ENCODE measurements at places on chromosomes 7 and 10.

- peaks cover 10% of the 10 kb centered on the region for H3K36me3 ChIP-seq
- peaks cover 8% of the 10 kb centered on the region for H3K4me1 ChIP-seq
- DNase-seq: peak; percentile 21
- H3K27ac ChIP-seq: no peak overlapping the region
These were observed 75.9 kb downstream of the RGS10 start for GRCh38 chr10:119466655-119467054.

- no peak overlapping the region for H3K27ac ChIP-seq
These were observed 340.1 kb downstream of the WDR37 start for GRCh38 chr10:1396297-1396635.

GRCh38 chr7:155483868-155484325 is 26.0 kb downstream of the EN2 start:
- H3K36me3 ChIP-seq: no peaks in the 10 kb centered on the region
- peaks cover 5% of the 10 kb centered on the region for H3K4me1 ChIP-seq
- no peak for DNase-seq
- no peak overlapping the region for H3K4me3 ChIP-seq

- no peak overlapping the region for H3K27ac ChIP-seq
- no peak for DNase-seq
- H3K27me3 ChIP-seq: no peaks in the 10 kb centered on the region
- H3K4me3 ChIP-seq: no peak overlapping the region
- H3K4me1 ChIP-seq: no peaks in the 10 kb centered on the region
These were observed 43.4 kb downstream of the TMEM130 start for GRCh38 chr7:98826387-98826786.

GRCh38 chr7:107394276-107394675 is 75.6 kb upstream of the GPR22 start:
- no peak overlapping the region for H3K4me3 ChIP-seq
- DNase-seq: no peak
- no peaks in the 10 kb centered on the region for H3K27me3 ChIP-seq
- peaks cover under 1% of the 10 kb centered on the region for H3K36me3 ChIP-seq

GRCh38 chr7:39085590-39086049 is 107.9 kb downstream of the POU6F2 start:
- no peak overlapping the region for H3K27ac ChIP-seq
- no peak for DNase-seq
- no peaks in the 10 kb centered on the region for H3K36me3 ChIP-seq
- no peak overlapping the region for H3K4me3 ChIP-seq
- peaks cover 4% of the 10 kb centered on the region for H3K27me3 ChIP-seq

DNA sequence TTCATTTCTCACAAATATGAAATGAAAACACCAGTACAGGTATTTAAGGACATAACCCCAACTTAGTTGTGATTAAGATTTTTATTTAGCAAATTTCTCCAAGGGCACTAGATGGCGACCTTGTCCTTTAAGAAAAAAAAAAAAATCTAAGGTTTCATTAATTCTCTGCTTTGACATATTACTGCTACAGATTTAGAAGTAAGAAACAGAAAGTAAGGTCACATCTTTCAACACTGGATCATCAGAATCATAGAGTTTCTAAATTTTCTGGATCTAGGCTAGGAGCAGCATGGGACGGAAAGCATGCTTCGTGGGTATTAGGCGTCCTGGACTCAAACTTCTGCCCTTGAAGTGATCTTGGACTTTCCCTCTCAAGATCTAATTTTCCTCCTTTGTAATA is 85.5 kb upstream of the PRKG1 start:
- H3K4me1 ChIP-seq: no peaks in the 10 kb centered on the region
- H3K27ac ChIP-seq: no peak overlapping the region
- no peak for DNase-seq
- no peaks in the 10 kb centered on the region for H3K36me3 ChIP-seq
- no peak overlapping the region for H3K4me3 ChIP-seq

GRCh38 chr7:93202594-93203250 is 23.5 kb downstream of the HEPACAM2 start:
- peaks cover 42% of the 10 kb centered on the region for H3K27me3 ChIP-seq
- H3K27ac ChIP-seq: no peak overlapping the region
- no peaks in the 10 kb centered on the region for H3K4me1 ChIP-seq
- no peak for DNase-seq
- no peak overlapping the region for H3K4me3 ChIP-seq
- no peaks in the 10 kb centered on the region for H3K36me3 ChIP-seq

DNA sequence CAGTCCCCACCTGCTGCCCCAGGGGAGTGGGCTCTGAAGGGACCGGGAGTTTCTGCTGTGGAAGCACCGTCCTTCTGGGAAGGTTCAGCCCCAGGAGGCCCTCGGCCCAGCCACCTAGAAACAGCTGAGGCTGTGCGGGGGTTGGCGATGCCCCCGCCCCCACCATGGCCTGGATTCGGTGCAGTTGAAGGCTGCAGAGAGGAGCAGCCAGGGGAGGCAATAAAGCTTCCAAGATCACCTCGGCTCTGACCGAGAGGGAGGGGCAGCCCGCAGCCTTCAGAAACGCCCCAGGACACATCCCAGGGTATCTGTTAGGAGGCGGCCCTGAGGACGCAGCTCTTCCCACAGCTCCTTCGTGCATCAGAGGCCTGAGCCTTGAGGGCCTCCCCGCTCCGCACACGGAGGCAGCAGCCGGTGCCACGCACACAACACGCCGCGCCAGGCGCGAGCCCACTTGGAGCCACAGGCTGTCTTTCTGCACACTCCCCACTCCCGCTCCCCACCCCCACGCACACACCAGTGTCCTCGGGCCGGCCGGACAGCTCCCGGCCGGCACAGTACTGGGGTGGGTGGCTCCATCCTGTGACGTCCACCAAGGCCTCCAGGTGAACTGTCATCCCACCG is 1.6 kb downstream of the KNDC1 start:
- no peak for DNase-seq
- no peak overlapping the region for H3K4me3 ChIP-seq
- no peaks in the 10 kb centered on the region for H3K4me1 ChIP-seq
- no peaks in the 10 kb centered on the region for H3K36me3 ChIP-seq
- no peak overlapping the region for H3K27ac ChIP-seq

DNA sequence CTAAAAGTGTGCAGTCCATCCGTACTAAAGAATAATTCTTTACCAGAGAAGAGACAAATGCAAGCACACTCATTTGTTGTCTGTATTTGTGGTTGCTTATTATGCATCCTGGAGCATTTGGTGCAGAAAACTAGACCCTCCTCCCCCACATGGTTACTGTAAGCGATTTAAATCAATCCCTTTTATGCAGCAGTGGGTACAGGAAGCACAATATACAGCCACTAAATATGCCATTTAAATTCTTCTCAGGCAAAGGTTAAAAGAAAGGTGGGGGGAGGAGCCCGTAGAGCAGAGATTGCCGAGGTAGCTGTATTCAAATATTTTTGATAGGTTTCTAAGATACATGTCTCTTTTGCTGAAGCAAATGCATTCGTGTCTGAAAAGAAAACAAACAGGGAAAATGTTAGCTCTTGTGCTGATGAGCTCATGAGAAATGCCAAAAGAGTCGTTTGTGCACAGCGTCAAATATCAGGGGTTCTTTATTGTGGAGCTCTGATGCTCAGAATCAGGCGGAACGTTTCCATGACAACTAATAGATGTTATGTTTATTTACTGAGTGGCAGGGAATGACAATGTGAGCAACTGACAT is 131.3 kb upstream of the NPVF start:
- no peaks in the 10 kb centered on the region for H3K36me3 ChIP-seq
- no peak overlapping the region for H3K4me3 ChIP-seq
- no peaks in the 10 kb centered on the region for H3K27me3 ChIP-seq
- DNase-seq: no peak

GRCh38 chr10:89217057-89217990 is 10.2 kb upstream of the CH25H start:
- H3K4me1 ChIP-seq: peaks cover 9% of the 10 kb centered on the region
- H3K27ac ChIP-seq: no peak overlapping the region
- no peak overlapping the region for H3K4me3 ChIP-seq
- DNase-seq: peak; percentile 32

DNA sequence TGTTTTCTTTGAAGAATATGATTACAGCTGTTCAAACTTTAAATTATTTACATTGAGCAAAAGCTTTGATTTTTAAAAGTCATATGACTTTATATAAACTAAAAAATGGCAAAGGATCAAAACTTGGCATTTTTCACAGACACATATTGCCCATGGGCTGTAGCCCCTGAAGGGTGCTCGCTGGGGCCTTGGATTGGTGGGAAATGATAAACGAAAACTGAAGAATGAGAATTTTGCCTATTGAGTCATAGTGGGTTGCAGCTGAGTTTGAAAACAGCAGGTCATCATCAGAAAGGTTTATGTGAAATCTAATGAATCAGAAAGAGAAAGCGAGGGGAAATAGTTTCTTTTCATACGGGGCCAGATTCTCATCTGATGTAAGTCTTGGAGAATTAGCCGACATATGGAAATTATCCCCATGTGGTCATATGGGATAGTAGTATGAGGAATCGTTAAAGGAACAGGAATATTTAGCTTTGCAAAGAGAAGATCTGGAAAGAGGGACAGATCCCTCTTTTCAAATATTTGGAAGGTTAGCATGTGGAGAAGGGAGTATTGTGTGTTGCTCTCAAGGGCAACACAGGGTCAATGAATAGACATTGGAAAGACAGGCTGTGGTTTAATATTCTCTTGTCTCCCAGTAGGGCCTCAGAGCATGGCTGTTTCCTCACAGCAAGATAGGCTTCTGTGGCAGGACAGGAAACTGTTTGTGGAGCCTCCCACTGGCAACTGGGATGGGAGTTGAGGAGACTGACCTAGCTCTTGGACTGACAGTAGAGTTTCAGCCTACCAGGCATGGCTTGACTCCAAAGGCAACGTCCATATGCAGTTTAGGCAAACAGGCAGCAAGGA is 119.0 kb downstream of the FZD1 start:
- no peak overlapping the region for H3K4me3 ChIP-seq
- no peaks in the 10 kb centered on the region for H3K36me3 ChIP-seq
- DNase-seq: no peak
- H3K27me3 ChIP-seq: no peaks in the 10 kb centered on the region

- DNase-seq: no peak
- H3K27me3 ChIP-seq: no peaks in the 10 kb centered on the region
- H3K4me3 ChIP-seq: no peak overlapping the region
- no peak overlapping the region for H3K27ac ChIP-seq
These were observed 42.4 kb upstream of the HGF start for GRCh38 chr7:81811956-81812865.

- peaks cover 27% of the 10 kb centered on the region for H3K27me3 ChIP-seq
- no peak overlapping the region for H3K4me3 ChIP-seq
- no peak for DNase-seq
- no peaks in the 10 kb centered on the region for H3K4me1 ChIP-seq
These were observed 27.4 kb upstream of the GOT1 start for GRCh38 chr10:99457813-99458212.

- no peak for DNase-seq
- H3K4me3 ChIP-seq: no peak overlapping the region
- no peaks in the 10 kb centered on the region for H3K27me3 ChIP-seq
- peaks cover 39% of the 10 kb centered on the region for H3K36me3 ChIP-seq
- no peaks in the 10 kb centered on the region for H3K4me1 ChIP-seq
- no peak overlapping the region for H3K27ac ChIP-seq
These were observed 21.9 kb downstream of the TNKS2 start for GRCh38 chr10:91820144-91820543.

GRCh38 chr10:131198401-131198800 is 113.1 kb downstream of the TCERG1L start:
- peaks cover 5% of the 10 kb centered on the region for H3K27me3 ChIP-seq
- H3K4me1 ChIP-seq: no peaks in the 10 kb centered on the region
- H3K36me3 ChIP-seq: no peaks in the 10 kb centered on the region

GRCh38 chr10:42615419-42615818 is 23.0 kb downstream of the ZNF33B start:
- no peak overlapping the region for H3K27ac ChIP-seq
- H3K4me3 ChIP-seq: no peak overlapping the region
- no peaks in the 10 kb centered on the region for H3K27me3 ChIP-seq
- H3K4me1 ChIP-seq: peaks cover 12% of the 10 kb centered on the region
- DNase-seq: no peak

DNA sequence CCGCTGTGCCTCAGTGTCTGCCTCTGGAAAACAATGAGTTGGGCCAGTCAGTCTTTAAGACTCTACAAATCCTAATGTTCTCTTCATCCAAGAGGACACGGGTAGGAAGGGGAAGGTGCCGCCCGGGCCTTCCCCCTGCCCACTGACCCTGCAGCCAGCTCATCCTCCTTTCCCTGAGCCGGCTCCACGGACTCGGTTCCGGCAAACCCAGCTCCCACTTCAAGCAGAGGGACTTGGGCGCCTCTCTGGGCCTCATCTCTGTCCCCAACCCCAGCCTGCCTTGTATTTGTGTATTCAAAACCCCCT is 95.6 kb downstream of the C10orf105 start:
- H3K36me3 ChIP-seq: no peaks in the 10 kb centered on the region
- H3K27ac ChIP-seq: no peak overlapping the region
- no peaks in the 10 kb centered on the region for H3K4me1 ChIP-seq
- H3K27me3 ChIP-seq: no peaks in the 10 kb centered on the region
- H3K4me3 ChIP-seq: no peak overlapping the region

DNA sequence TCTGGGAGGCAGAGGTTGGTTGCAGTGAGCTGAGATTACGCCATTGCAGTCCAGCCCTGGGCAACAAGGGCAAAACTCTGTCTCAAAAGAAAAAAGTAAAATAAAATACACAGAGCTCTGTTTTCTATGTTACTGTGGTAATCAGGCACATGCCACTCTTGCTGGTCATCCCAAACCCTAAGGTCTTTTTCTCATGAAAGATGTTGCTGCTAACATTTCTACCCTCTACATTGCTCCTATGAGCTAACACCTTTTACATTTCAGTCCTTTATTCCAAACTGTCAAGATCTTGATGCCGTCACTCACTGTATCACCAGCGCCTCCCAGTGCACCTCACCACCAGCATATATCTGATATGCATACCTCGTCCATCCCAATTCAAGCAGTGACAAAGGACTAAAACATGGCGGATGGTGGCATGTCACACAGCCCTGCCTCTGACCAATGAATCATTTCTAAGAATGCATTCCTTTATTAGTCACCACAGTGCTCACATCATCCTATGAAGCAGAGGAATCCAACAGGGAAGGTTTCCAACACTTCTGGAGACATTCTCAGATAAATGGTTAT is 4.3 kb downstream of the DAGLB start:
- peaks cover 31% of the 10 kb centered on the region for H3K4me1 ChIP-seq
- no peak overlapping the region for H3K27ac ChIP-seq
- no peak for DNase-seq
- no peaks in the 10 kb centered on the region for H3K27me3 ChIP-seq

GRCh38 chr7:14891289-14891688 is 11.3 kb downstream of the DGKB start:
- no peak overlapping the region for H3K27ac ChIP-seq
- H3K27me3 ChIP-seq: no peaks in the 10 kb centered on the region
- H3K36me3 ChIP-seq: no peaks in the 10 kb centered on the region
- no peak for DNase-seq
- no peaks in the 10 kb centered on the region for H3K4me1 ChIP-seq

DNA sequence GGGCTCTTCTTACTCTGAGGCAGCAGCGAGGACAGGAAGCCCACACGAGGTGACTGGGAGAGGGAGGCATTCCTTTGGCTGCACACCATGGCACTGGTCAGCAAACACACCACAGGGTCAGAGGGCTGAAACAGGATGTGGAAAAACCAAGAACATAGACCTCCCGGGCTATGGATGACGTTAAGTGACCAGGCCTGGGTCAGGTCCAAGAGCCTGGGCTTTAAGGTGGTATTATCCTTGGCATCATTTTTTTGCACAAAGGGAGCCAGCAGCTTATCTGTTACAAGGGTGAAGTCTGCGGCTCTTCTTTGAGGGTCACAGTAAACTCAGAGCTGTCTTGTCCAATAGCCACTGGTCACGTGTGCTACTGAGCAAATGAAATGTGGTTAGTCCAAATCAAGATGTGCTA is 7.0 kb downstream of the WDR91 start:
- peaks cover 29% of the 10 kb centered on the region for H3K4me1 ChIP-seq
- no peak overlapping the region for H3K27ac ChIP-seq
- no peak for DNase-seq
- no peak overlapping the region for H3K4me3 ChIP-seq
- H3K36me3 ChIP-seq: peaks cover 38% of the 10 kb centered on the region
- H3K27me3 ChIP-seq: no peaks in the 10 kb centered on the region
